ENCODE measurements at places on chromosomes 11 and 22. TPM values are rescaled to one million over a fixed set of nuclear protein-coding genes. Genes with fewer than 3 reads are reported as not detected.

The MFNG gene
- 0.72 TPM for total RNA-seq

The FOLR1 gene
- under 0.01 TPM for total RNA-seq

The TMPRSS13 gene
- total RNA-seq, result not detected

The C11orf42 gene
- not detected for total RNA-seq

GRCh38 chr11:115627666-115628460 is 123.6 kb upstream of the CADM1 start:
- H3K27me3 ChIP-seq, result no peaks in the 10 kb centered on the region
- no peak overlapping the region for H3K27ac ChIP-seq
- no peak for DNase-seq
- H3K4me1 ChIP-seq, result peaks cover 7% of the 10 kb centered on the region

DNA sequence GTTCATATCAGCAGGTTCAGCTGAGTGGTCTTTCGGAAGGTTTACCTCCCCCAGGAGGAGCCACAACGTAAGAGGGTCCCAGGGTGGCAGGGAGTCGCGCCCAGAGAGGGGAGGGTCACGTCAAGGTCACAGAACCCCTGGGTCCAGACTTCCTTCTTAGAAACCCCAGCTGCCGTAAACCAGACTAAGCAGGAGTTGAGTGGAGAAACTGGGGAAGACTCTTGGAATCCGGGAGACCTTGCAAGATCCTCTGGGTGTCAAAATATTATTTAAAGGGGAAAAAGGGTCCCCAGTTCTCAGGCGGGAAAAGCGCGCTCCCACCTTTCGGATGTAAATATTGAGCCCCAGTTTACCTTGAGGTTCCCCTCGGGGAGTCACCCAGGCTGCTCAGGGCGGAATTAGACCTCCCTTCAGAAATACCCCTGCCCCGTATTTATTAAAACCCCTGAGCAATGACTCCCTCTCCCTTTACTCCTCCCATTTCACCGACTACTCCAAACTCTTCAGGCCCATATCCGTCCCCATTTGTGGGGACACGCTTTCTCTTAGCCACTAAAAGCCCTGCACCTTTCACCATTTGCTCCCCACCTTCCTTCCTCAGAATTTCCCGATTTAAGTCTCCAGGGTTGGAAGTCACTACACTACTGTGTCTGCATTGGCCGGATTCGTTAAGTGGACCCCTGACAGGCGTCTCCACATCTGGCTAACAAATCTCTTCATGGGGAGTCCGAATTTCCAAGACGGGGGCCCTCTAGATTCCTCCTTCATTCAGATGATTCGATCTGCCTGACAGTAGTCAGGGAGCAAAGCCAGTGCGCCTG is 4.2 kb downstream of the SLC17A6 start:
- H3K4me1 ChIP-seq, result no peaks in the 10 kb centered on the region
- no peak overlapping the region for H3K27ac ChIP-seq

DNA sequence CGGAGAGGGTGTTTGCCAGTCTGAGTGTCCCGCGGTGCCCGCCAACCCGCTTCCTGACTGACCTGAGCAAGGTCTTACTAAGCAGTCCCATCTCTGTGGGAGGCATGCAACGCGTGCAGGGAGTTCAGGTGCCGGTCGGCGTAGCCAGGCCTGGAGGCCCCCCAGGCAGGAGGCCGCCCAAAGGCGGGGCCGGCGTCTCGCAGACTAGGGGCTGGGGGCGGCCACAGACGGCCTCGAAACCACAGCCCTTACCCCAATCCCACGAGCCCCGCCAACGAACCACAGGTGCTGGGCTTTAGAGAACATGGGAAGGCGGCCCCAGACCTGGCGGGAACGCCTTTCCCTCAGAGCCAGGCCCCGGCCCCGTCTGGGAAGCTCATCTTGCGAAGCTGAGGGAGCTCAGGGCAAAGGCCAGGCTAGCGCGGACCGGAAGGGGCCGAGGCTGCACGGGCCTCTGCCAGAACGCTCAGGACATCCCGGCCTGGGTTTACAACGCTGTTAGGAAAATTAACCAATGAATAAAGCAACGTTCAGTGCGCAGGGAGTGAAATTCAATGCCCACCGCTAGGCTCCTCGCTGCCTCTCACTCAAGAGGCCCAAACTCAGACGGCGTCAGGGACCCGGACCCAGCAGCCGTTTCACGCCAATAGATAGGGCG is 2.1 kb upstream of the MTFP1 start:
- H3K36me3 ChIP-seq, result peaks cover 24% of the 10 kb centered on the region
- H3K4me1 ChIP-seq, result peaks cover 69% of the 10 kb centered on the region
- DNase-seq, result no peak
- H3K27ac ChIP-seq, result peak overlapping the region; percentile 97
- peak overlapping the region; percentile 73 for H3K4me3 ChIP-seq
- H3K27me3 ChIP-seq, result no peaks in the 10 kb centered on the region

GRCh38 chr11:118005224-118006152 is 19.3 kb downstream of the IL10RA start:
- no peak overlapping the region for H3K4me3 ChIP-seq
- H3K27me3 ChIP-seq, result no peaks in the 10 kb centered on the region
- H3K36me3 ChIP-seq, result no peaks in the 10 kb centered on the region
- no peak overlapping the region for H3K27ac ChIP-seq
- DNase-seq, result no peak
- no peaks in the 10 kb centered on the region for H3K4me1 ChIP-seq

- H3K36me3 ChIP-seq, result no peaks in the 10 kb centered on the region
- H3K27me3 ChIP-seq, result no peaks in the 10 kb centered on the region
- H3K4me3 ChIP-seq, result no peak overlapping the region
- H3K4me1 ChIP-seq, result peaks cover 8% of the 10 kb centered on the region
- DNase-seq, result no peak
These were observed 25.5 kb upstream of the CTSC start for GRCh38 chr11:88363004-88363403.

DNA sequence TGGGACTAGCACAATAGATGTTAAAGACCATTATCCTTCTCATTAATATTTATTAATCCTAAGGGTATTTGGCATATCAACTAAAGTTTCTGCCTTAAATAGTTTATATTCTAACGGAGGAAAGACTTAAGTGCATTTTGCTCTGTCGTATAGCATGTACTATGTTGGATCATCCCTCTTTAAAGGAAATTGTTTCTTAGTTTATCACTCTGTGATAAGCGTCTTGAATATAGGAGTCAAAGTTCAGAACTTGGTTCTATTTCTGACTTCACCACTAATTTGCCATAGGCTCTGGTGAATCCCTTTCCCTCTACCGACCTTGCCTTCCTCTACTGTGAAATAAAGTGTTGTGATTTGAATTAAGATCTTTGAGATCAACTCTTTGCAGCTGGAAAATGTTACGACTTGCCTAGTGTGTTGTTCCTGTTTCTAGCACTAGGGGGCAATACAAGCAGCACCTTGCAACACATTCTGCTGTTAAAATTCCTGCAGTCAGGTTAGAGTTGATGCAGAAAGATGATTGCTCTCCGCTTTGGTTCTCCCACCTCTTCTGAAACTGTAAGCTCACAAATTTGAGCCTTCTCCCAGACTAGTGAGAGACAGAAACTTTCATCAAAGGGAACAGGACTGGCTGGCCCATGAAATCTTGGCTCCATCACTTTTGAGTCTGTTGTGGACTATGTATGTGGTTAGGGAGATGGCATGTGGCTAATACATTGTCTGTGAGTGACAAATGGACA is 27.8 kb upstream of the ZNRF3 start:
- H3K27ac ChIP-seq, result no peak overlapping the region
- H3K27me3 ChIP-seq, result no peaks in the 10 kb centered on the region
- no peak overlapping the region for H3K4me3 ChIP-seq
- H3K4me1 ChIP-seq, result no peaks in the 10 kb centered on the region
- no peaks in the 10 kb centered on the region for H3K36me3 ChIP-seq

DNA sequence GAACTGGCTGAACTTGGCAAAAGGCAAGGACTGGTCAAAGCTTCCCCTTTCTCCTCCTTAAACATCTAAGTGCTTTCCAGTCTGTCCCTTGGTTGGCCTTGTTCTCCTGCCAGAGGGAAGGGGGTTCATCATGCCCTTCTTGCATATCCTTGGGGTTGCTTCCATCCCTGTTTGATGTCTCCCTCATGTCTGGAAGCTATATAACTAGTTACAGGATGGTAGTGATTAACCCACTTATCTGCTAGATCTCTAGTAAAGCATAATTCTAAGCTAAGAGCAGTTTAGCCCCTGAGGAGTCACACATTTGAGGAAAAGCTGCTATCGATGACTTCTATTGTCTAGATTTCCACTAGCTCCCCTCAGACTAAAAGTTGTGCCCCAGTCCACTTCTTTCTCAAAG is 22.9 kb downstream of the APOL5 start:
- H3K4me3 ChIP-seq, result no peak overlapping the region
- DNase-seq, result no peak
- H3K36me3 ChIP-seq, result peaks cover 62% of the 10 kb centered on the region
- peaks cover 34% of the 10 kb centered on the region for H3K4me1 ChIP-seq

DNA sequence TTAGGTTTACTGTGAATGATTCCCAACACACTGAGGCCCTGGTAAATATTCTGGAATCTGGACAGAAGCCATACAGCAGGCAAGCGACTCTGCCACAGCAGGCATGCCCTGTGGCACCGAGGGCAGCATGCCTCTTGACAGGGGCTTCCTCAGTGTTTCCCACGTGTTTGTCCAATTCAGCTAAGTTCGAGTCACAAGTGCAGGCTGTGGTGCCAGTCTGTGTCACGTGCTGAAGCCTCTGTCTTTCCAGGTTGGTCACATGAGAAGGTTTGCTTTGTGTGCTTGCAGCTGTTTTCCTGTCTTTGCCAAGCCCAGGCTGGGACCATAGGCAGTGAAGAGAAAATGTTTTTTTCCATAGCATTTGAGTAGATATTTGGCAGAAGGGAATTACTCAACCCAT is 2.4 kb upstream of the PPFIBP2 start:
- H3K36me3 ChIP-seq, result no peaks in the 10 kb centered on the region
- DNase-seq, result no peak
- H3K4me1 ChIP-seq, result peaks cover 14% of the 10 kb centered on the region
- no peak overlapping the region for H3K4me3 ChIP-seq

- H3K36me3 ChIP-seq, result no peaks in the 10 kb centered on the region
- H3K27me3 ChIP-seq, result no peaks in the 10 kb centered on the region
- H3K27ac ChIP-seq, result no peak overlapping the region
These were observed 132.1 kb upstream of the BMAL1 start for GRCh38 chr11:13145461-13145860.

DNA sequence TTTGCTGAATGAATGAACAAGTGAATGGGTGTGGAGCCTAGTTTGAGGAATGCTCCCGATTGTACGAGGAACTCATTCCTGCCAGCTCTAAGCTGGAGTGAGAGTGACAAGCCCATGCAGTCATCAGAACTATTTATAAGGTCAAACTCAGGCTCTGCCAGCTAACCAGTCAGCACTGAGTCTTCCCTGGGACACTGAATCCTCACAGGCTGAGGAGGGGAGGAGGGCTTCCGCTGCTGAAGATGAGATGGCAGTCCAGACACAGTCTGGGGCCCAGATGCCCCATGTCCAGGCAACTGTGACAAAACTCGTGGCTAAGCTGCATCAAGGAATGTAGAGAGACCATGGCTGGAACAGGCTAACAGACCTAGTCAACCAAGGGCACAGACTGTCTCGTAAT is 4.0 kb downstream of the LRP4 start:
- peaks cover 24% of the 10 kb centered on the region for H3K4me1 ChIP-seq
- H3K4me3 ChIP-seq, result no peak overlapping the region
- H3K36me3 ChIP-seq, result no peaks in the 10 kb centered on the region
- H3K27me3 ChIP-seq, result peaks cover 4% of the 10 kb centered on the region
- no peak overlapping the region for H3K27ac ChIP-seq

DNA sequence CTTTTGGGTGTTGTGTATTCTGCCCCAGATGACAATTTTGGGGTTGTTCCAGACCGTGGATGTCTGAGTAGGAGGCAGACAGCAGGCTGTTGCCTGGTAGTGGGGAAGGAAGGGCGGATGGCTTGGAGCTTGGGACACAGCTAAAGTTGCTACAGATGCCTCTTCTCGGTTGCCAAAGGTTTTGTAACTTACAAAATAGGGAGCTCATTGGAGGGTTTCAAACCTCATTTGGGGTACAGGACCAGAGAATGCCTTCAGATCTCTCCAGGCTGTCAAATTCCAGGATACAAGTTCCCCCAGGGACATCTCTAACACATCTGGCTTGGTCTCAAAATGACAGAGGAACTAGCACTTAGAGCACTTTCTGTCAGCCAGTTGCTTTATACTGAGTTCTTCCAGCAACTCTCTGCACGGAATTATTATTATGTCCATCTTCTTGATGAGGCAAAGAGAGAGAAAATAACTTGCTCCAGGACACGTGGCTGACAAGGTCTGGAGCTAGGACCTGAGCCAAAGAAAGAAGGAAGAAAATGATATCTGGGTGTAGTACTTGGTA is 56.0 kb downstream of the SLC1A2 start:
- H3K36me3 ChIP-seq, result no peaks in the 10 kb centered on the region
- peak overlapping the region; percentile 81 for H3K27ac ChIP-seq
- DNase-seq, result no peak
- H3K4me1 ChIP-seq, result peaks cover 36% of the 10 kb centered on the region

DNA sequence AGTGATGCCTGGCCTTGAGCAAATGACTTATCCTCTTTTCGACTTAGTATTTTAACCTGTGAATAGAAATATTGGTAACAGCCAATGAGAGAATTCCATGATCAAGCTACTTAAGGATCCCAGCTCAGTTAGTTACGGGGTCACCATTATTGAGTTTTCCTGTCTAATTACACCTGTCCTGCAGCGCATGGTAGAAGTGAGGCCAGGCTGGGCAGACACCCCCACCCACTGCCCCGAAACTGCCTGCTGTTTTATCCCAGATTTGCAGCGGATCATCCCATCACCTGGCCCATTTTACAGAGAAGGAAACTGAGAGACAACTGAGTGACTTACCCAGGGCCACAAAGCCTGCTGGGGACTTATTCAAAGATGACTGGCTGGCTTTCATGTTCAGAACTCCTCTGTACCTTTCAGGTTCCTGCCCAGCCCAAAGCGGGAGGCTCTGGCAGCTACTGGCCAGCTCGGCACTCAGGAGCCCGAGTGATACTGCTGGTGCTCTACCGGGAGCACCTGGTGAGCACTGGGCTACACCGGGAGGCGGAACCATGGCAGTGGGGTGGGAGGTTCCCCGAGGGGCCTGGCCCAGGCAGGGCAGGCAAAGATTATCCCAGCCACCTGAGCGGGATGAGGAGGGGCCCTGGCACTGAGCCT is 1.4 kb downstream of the MUS81 start:
- H3K36me3 ChIP-seq, result peaks cover 50% of the 10 kb centered on the region
- H3K4me3 ChIP-seq, result peak overlapping the region; percentile 99
- peak; percentile 73 for DNase-seq
- no peaks in the 10 kb centered on the region for H3K27me3 ChIP-seq

DNA sequence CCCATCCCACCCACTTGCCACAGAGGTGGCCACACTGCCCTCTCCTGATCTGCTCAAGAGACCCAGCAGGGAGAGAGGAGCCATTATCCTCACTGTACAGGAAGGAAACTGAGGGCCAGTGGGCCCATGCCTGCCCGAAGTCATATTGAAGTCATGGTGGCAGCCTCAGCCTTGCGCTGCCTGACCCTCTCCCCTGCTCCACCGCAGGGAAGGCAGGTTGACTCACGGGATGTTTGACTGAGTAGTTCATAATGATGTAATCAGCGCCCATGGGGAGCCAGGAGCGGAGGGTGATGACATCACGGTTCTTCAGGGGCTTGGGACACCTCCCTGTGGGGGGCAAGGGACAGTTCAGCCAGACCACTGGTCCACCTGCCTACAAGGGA is 6.1 kb upstream of the ARAP1 start:
- H3K36me3 ChIP-seq, result no peaks in the 10 kb centered on the region
- peak overlapping the region; percentile 64 for H3K27ac ChIP-seq
- H3K4me3 ChIP-seq, result no peak overlapping the region
- DNase-seq, result peak; percentile 96
- peaks cover 16% of the 10 kb centered on the region for H3K4me1 ChIP-seq
- no peaks in the 10 kb centered on the region for H3K27me3 ChIP-seq

Measured in osteoblast (primary cell).